T-helper 9 cell (primary cell): ENCODE measurements at places on chromosomes 13 and 19.
A peak's percentile ranks its signal among the peaks of the same experiment; 100 is the strongest.

GRCh38 chr13:20546556-20546955, 20.4 kb upstream of the IFT88 start:
- no peak for DNase-seq

GRCh38 chr13:86681223-86681622, 882.0 kb upstream of the SLITRK6 start:
- no peak for DNase-seq

GRCh38 chr19:35484252-35485036, 5.8 kb downstream of the KRTDAP start:
- no peak for DNase-seq

- no peak for DNase-seq
Measured at GRCh38 chr19:36150586-36150985, 1.7 kb downstream of the COX7A1 start.

- DNase-seq: no peak
Measured at GRCh38 chr13:47461816-47462215, 539.3 kb downstream of the SUCLA2 start.

DNA sequence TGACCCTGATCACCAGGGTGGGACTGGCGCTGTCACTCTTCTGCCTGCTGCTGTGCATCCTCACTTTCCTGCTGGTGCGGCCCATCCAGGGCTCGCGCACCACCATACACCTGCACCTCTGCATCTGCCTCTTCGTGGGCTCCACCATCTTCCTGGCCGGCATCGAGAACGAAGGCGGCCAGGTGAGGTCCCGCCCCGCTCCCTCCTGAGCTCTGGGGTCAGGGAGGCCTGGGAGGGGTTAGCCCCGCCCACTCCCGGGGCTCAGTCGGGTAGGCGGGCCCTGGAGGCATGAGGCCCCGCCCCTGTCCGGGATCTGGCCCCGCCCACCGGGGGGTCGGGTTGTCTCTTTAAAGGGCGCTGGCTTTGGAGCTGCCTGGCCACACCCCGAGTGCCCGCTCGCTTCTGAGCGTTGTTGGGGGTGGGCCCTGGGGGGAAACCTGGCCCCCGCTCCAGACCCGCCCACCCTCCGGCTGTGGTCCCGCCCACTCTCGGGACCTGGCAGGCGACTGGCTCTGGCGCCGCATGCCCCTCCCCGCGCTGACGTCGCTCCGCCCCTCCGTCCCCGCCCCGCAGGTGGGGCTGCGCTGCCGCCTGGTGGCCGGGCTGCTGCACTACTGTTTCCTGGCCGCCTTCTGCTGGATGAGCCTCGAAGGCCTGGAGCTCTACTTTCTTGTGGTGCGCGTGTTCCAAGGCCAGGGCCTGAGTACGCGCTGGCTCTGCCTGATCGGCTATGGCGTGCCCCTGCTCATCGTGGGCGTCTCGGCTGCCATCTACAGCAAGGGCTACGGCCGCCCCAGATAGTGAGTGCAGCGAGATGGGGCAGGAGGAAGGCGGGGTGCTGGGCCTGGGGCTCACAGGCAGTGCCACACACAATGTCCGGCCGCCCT, 13.1 kb downstream of the DDX39A start:
- DNase-seq: peak; percentile 86

- DNase-seq: no peak
Measured at GRCh38 chr19:45122832-45123231, 29.9 kb downstream of the PPP1R37 start.

GRCh38 chr13:107685876-107686275, 529.5 kb downstream of the LIG4 start:
- no peak for DNase-seq

- no peak for DNase-seq
Measured at GRCh38 chr19:5694167-5694955, 4.3 kb downstream of the RPL36 start.

GRCh38 chr13:93589788-93590187, 363.2 kb downstream of the GPC6 start:
- no peak for DNase-seq

DNA sequence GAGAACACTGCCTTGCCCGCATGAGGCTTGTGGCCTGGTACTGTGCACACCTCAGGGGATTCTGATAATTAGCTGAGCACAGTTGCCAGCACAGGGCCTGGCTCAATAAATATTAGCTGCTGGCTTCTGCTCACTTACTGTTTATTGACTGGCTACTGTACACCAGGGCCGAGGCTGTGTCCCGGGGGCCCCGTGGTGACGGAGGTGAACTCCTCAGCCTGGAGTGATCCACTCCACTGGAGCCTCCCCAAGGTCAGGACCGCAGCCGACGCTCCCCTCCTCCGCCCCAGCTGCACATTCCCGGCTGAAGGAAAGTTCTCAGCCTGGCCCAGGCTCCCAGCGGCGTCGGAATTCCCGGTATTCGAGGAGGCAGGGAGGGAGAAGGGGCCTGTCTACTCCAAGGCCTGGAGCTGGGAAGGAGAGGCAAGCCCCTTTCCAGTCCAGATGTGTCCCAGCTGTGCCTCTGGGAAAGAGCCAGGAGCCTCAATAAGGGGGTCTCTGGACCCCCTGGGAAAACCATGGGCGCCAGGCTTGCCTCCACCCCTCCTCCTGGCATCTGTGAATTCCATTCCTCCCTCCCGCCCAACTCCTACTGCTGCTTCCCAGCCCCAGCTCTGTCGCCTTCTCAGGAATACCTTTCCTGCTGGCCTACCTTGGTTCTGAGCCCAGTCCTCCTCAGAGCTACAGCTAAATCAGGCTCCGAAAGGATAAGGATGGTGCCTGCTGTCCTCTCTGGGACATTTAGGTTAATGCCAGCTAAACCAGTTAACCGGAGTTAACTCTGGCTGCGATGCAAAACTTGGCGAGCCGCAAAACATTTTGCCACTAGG, 7.3 kb downstream of the RPS16 start:
- DNase-seq: no peak

GRCh38 chr13:101739382-101740178, 287.1 kb downstream of the ITGBL1 start:
- DNase-seq: no peak

GRCh38 chr19:13376537-13376936, 129.7 kb downstream of the CACNA1A start:
- DNase-seq: no peak

DNA sequence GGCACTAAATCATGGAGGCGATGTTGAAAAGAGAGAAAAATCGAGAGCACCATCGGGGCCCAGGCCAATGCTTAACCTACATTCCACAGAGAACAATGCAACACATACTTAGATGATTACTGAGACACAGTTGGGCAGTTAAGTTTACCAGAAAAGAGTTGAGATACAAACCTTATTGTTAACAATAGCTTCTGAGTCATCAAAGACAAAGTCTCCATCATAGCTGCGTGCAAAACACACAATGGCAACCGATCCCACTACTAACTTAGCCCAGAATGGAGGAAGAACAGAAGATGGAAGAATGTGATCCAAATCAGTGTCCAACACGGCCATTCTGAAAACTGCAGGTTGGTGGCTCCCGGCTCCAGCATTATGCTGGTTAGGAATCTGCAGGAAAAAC, 6.2 kb downstream of the TMTC4 start:
- no peak for DNase-seq

GRCh38 chr13:36858290-36858689, 39.3 kb downstream of the RFXAP start:
- DNase-seq: no peak

DNA sequence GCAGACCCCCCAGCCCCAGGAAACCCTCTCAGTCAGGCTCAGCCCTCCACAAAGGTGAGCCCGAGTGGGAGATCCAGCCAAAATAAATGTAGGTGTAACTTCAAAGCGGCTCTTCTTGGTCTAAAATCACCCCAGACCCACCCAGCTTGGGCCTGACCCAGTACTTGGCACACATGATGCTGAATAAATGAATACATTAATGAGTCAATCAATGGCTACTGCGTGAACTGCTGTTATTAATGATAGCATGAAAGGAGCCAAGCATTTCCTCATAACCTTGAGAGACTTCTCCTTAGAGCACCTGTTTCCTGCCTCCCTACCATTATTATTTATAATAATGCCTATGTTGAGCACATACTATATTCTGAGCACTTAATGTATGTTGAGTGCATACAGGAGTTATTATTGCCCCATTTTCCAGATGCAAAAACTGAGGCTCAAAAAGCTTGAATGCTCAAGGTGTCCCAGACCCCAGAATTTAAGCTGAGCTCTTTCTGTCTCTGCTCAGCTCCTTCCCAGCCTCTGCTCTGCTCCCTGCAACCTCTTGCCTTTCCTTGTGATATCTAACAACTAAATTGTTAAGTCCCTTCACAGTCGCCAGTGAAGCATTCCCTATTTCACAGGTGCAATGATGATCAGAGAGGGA, 4.3 kb downstream of the NOTCH3 start:
- DNase-seq: no peak

- no peak for DNase-seq
Measured at GRCh38 chr19:49456326-49456725, 3.3 kb downstream of the ALDH16A1 start.

GRCh38 chr19:47130120-47130588, 481 bp upstream of the SAE1 start:
- no peak for DNase-seq

DNA sequence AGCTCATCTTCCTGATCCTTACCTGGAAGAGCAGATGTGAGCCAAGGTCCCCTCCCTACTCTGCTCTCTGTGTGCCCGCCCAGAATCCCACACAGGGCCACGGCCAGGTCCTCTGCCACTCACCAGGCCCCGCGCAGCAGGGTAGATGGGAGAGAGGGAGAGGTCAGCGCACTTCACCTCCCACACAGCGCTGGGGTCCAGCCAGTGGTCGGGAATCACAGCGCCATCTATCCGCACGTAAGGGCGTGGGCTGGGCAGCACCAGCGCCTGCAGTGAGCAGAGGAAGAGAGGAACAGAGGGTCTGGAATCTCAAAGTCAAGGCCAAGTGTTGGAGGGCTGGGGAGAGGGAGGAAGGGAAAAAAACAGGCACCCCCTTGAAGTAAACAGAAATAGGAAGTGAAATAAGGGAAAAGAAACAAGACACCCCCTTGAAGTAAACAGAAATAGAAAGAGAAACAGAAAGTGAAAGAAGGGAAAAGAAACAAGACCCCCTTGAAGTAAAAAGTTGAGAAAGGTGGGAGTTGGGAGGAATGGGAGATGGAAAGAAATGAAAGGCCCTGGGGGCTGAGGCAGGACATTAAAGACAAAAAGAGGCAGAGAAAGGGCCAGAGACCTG, 7.0 kb upstream of the PLA2G4C start:
- no peak for DNase-seq

- no peak for DNase-seq
Measured at GRCh38 chr13:33069365-33069764, 53.1 kb downstream of the KL start.

DNA sequence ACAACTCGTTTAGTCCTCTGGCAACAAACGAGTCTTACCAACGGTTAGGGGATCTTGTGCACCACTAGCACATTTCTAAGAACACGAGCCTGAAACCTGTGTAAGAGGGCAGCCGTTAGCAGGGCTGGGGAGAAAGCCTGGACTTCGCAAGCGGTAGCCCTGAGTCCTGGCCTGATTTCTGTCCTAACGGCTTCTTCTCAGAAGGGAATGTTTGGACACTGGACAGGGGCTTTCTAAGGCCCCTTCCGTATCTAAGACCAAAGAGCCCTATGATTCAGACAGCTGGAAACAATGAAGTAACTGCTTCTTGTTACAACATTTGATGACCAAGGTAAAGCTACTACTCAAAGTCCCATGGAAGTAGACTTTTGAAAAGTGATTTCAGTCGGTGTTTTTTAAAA, 2.2 kb downstream of the ANKRD10 start:
- DNase-seq: no peak

- peak; percentile 83 for DNase-seq
Measured at GRCh38 chr19:7533925-7534480, 1.5 kb upstream of the PNPLA6 start.

- DNase-seq: no peak
Measured at GRCh38 chr19:35695895-35696422, 8.4 kb upstream of the ZBTB32 start.

DNA sequence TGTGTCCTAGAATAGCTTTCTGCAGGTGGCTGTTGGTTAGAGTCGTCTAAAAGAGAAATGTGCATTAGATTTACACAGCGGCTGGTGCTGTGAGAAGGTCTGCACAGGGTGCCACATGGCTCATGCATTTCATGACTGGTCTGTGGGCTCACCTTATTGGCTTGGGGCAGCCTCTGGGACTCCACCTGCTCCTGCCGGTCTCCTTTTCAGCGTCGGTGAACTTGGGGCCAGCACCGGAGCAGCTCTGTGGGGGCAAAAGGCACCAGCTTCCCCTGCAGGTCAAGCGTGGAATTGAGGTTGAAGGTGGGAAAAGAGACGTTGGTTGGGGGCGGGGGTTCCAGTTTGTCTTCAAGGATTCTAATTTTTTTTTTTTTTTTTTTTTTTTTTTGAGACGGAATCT, 3.1 kb upstream of the PNMA8C start:
- no peak for DNase-seq

DNA sequence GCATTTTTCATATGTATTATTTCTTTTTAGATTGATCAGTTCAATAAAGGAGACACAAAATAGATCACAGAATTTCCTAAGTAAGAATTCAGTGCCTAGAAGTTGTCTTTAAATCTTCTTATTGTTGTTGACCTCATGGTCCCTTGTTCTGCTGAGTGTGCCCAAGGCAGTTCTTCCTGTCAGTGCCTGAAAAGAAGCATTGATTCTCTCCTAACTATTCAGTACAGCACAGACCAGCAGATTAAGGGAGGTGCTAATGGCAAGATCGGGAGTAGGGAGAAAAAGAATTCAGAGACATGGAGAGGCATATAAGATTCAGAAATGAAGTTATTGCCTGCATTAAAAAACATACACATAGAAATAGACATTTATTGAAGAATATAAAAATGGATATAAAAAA, 180.5 kb upstream of the PCDH9 start:
- no peak for DNase-seq

DNA sequence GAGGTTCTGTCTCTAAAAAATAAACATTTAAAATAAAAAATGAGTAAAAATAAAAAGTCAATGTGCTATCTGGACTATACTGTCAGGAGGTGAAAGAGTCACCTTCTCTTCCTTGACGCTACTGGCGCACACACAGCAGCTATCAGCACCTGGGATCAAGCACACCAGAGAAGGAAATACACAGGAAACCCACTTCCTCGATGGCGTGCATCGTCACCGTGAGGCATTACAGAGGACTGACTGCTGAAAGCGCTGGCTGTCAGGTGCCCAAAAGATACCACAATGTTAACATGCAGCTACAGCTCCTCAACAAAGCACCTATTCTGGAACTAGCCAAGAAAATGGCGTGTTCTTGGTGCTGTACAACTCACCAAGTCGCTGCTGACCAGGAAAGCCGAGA, 6.1 kb downstream of the SLC35E1 start:
- DNase-seq: peak; percentile 76
